ENCODE measurements at places on chromosomes 6 and 20.

- no peak for DNase-seq
Measured at GRCh38 chr6:63465750-63466149, 106.5 kb upstream of the LOC128125822 start.

GRCh38 chr6:5113096-5113495 is 28.0 kb downstream of the PPP1R3G start:
- no peak for DNase-seq

GRCh38 chr6:11008821-11009220 is 35.3 kb downstream of the ELOVL2 start:
- peak; percentile 76 for DNase-seq

DNA sequence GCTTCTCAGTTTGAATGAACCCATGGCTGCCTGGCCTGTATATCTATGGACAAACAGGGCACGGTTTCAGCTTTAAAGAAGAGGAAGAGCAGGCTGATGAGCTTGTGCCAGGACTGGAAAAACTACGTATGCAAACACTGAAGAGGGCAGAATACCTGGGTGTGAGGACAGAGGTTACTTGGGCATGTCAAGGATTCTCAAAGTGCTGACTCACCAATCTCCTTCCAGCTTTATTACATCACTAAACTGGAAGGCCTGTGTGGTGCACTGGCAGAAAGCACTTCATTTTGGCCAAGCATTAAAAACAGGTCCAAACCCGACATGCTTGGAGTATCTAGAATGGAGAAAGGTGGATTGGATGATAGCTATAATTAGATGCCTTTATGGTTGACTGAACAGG is 95.2 kb downstream of the GMPR start:
- DNase-seq = peak; percentile 86

GRCh38 chr20:53903652-53903987 is 166.8 kb downstream of the BCAS1 start:
- peak; percentile 57 for DNase-seq

- DNase-seq = no peak
Measured at GRCh38 chr20:41631826-41632225, 13.6 kb upstream of the CHD6 start.

DNA sequence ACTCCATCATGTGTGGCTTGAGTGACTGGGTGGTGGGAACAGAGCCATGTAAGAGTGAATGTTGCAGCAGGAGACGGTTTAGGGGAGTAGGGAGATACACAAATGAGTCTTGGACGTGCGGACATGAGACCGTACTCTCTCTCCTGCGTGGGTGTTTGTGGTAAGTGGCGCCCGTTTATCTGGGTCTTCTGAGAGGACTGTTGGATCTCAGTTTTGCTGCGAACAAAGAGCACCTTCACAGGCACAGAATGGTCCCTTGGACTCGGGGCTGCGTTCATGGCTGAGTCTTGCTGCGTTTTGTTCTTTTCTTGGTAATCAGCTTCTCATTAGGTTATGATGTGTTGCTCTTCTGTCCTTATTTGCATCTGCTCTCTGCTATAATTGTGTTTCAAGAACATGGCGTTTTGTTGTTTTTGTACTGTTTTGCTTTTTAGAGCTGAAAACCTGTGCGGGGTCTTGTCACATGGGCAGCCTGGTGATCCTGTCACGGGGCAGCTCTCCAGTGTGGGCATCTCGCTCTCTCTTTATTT is 28.5 kb downstream of the STK35 start:
- no peak for DNase-seq

DNA sequence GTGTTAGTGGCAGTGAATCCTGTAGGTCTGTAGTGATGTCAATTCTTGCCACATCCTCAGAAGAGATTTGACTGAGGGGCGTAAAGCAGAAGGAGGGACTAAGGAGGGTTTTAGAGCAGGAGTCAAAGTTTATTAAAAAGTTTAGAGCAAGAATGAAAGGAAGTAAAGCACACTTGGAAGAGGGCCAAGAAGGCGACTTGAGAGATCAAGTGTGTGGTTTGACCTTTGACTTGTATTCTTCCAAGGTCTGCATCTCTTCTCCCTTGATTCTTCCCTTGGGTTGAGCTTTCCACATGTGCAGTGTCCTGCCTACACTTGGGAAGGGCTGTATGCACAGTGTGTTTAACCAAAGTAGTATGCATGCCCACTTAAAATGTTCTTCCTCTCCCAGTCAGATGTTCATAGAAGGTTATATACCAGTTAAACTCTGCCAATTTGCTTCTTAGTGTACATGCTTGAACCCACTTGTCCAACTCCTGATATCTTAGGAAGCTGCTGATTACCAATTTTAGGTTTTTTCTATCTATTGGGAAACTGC is 627.6 kb downstream of the MMUT start:
- peak; percentile 31 for DNase-seq

DNA sequence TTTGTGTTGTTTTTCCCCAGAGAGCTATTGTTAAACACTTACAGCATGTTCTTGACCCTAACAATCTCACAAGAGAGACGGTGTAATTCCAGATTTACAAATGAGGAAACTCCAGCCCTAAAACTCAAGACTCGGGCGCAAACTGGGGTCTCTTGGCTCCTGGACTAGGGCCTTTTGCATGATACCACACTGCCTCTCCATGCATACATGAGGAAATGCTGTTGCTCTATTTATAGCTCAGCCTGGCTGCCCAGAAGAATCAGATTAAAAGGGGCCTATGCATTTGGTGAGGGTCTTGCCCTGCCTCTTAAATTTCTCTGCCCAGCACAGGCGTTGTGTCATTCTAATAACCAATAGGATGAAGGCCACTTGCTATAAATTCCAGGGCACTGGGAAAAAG is 30.5 kb upstream of the SNRPB2 start:
- no peak for DNase-seq

DNA sequence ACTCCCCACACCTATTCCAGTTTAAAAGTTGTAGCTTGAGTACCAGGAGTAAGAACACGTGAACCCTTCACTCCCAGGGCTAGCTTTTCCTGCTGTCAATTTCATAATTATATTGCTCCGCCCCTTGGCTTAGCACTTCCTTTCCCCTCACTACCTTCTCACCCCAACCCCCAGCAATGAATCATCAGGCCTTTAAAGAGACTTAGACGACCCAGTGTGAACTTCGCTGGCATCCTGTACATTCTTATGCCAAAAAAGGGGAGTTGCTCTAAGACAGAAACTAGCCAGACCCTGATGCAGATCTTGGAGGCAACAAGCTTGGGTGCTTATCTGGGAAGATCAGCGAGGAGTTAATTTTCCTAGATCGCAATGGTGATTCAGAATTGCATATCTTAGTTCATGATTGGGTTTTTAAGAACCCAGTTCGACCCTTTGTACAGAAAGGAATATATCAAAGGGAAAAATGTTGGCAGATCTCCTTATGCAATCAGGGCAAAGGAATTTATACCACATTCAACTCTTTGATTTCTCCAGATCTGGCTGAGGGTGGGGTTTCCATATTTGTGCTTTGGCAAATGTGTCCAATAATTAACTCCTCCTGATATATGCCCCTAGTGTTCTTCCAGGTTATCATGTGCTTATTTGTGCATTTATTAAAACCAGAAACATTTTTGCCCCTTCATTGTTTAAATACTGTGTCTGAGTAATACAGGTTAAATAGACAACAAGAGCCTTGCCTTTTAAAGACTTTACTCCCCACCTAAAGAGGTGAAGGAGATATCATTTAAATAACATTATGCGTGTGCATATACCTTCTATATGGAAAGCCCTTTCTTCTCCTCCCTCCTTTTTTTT is 8.1 kb upstream of the ATXN1 start:
- DNase-seq = peak; percentile 99

- DNase-seq = peak; percentile 98
Measured at GRCh38 chr20:36147690-36148089, 6.8 kb upstream of the EPB41L1 start.

DNA sequence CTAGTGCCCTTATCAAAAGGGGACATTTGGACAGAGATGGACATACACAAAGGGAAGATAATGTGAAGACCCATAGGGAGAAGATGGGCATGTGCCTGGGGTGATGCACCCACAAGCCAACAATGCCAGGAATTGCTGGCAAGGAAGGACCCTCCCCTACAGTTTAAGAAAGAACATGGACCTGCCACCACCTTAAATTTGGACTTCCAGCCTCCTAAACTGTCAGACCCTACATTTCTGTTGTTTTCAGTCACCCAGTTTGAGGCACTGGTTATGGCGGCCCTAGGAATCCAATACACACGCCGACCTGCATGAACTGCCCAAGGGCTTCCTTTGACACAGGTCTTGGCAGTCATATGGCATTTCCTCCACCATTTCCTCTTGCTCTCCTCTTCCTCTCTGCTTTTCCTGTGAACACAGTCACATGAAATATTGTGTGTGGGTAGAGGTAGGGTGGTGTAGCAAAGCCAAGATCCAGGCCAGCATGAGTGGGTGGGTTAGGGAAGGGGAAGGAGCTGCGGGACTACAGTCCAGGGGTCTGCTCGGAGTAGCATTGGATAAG is 115.6 kb downstream of the ZDHHC14 start:
- DNase-seq = no peak

DNA sequence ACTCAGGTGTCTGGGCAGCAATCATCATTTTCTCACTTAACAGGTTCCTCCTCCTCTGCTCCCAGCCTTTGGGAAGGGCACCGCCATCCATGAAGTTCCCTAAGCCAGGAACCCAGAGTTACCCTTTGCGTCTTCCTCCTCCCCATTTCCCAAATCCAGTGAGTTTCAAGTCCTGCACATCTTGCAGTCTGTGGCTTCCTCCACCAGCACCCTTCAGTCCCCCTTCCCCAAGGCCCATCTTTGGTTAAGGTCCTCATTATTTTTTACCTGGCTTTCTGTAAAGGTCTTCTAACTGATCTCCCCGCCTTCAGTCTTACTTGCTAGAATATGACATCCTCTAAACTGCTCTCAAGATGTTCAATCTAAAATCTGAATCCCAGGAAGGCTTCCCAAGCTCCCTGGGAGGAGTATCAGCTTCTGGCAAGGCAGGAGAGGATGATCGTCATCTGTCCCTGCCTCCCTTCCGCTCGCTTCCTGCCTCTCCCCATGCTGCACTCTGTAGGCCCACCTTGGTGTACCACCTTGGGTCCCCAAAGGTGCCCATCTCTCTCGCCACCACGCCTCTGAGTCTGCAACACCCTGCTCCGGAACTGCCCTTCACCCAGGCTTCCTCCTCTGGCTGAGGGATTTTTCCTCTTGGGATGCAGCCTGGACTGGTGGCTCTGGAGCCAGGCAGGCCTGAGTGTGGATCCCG is 11.4 kb upstream of the DUSP22 start:
- DNase-seq = no peak

GRCh38 chr6:165447141-165447540 is 137.7 kb upstream of the C6orf118 start:
- DNase-seq = no peak

GRCh38 chr6:155026022-155026705 is 31.0 kb downstream of the TIAM2 start:
- peak; percentile 96 for DNase-seq

GRCh38 chr6:105511639-105512038 is 108.8 kb upstream of the PREP start:
- DNase-seq = no peak

DNA sequence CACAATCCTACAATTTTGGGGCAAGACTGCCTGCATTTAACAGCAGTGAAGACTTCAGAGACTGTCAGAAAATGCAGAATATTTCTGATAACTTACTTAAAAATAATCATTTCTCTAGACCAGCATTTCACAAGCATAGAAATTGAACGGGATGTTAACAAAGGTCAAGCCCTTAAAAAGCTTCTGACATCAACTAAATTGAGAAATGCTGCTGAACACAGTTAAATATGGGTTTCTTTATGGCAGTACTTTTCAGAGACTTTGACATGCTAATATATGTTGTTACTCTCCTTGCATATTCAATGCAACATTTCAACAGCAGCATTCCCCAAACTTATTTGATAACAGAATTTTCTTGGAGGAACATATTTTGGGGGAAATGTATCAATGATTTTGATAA is 84.5 kb downstream of the KIF13A start:
- DNase-seq = peak; percentile 18

- DNase-seq = no peak
Measured at GRCh38 chr6:151008425-151008824, 142.9 kb downstream of the MTHFD1L start.

- no peak for DNase-seq
Measured at GRCh38 chr20:31864521-31865400, 5.6 kb downstream of the DUSP15 start.

GRCh38 chr6:6738922-6739716 is 150.6 kb downstream of the LY86 start:
- no peak for DNase-seq

DNA sequence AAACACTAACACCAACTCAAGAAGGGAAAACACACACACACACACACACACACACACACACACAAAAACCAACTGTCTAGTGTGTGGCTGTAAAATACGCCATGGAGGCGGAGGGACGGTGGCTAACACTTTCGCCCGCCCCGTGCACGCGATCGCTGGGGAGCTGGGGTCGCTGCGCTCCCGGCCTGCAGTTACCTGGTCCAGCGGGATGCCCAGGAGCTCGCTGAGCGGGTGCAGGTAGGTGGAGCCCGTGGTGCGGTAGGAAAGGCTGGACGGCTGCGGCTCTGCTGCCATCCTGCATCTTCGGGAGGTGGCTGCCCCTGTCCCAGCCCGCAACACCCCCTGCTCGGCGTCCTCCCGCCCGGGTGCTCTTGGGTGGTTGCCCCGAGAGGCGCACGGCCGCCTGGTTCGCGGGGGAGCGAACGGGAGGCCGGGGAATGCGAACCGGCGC is 303 bp downstream of the MBOAT1 start:
- DNase-seq = peak; percentile 17

DNA sequence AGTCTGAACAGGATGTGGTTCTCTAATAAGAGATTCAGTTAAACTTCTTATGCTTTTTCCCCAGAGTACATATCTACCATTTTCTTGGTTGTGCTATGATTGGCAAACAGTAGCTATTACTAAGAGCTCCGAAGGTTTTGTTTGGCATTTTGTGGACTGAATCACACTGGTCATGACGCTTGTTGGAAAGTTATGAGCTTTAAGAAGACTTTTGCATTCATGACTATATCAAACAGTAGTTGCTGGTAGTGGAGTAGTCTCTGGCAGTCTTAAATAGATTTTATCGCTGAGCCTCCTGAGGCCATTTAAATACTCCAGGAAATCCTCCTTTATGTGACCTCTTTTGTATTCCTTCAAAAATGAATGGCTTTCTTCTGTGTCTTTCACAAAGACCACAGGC is 40.8 kb downstream of the CCDC170 start:
- no peak for DNase-seq

GRCh38 chr20:43529457-43530153 is 22.1 kb downstream of the L3MBTL1 start:
- no peak for DNase-seq
